Stimulated activated memory B cell treated with anti-CD40 and anti-IgM and Interleukin-4, amounts not matched to agents 10 μg/mL and 1 μg/mL and 100 μg/mL, for 72 hours (primary cell): ENCODE measurements at places on chromosomes 16 and 17.

- no peak for ATAC-seq
Observed at GRCh38 chr17:36133602-36134236, 30.1 kb downstream of the CCL4 start.

GRCh38 chr16:27495191-27495590 lies 54.5 kb downstream of the GTF3C1 start:
- no peak for ATAC-seq

DNA sequence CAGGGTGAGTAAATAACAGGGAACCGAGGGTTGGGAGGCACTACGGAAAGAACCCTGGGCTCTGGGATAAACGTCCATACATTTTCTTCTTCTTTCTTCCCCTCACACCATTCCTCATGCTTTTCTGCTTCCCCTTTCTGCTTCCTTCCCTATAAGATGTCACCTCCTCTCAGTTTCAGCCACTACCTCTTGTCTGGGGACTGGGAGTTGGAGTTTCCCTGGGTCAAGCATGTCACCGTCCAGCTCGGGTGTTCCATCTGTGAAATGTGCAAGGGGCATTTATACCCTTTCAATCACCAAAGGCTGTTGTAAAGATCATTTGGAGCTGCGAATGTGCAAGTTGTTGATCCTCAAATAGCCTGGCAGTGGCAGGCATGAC lies 17.5 kb upstream of the CCL22 start:
- peak; percentile 53 for ATAC-seq

DNA sequence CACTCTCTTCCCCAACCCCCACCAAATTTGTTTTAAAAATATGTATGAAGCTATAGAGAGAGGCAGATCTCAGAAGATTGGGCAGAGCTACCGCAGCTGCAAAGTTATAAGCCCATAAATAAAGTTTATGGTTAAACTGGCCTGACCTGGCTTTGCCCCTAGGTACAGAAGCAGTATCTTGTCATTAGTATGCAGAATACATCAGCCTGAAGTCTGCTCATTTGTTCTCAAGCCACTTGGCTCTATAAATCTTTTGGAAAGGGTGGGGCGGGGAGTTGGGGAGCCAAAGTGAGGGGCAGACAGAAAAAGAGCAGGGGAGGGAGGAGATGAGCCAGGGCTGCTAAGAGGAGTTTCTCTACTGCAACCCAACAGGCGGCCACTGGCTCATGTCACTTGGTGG lies 113.2 kb downstream of the SOX9 start:
- ATAC-seq = no peak

GRCh38 chr17:76079535-76079955 lies 563 bp downstream of the ZACN start:
- no peak for ATAC-seq

DNA sequence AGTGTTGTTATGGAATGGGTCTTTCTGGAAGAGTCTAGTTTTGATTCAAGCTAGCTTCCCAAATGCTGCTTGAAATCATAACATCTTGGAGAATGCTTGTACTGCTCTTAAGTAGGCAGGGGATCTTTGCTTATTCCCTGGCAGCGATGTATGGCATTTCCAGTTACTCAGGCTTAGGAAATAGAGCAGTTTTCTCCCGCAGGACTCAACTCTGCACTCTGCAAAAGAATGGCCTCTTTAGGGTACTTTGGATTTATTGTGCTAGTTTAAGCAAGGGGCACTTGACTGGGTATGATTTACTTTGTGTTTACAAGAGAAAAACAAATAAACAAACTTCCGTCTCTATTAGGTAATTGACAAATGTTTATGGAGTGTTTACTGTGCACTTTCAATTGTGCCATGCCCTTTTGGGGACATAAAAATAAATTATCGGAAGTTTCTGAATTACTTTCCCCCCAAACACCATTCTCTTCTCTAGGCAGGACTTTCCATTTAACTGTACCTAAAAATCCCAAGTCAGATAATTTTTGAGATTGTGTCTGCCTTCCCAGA lies 164.0 kb downstream of the MAP2K6 start:
- ATAC-seq = no peak

DNA sequence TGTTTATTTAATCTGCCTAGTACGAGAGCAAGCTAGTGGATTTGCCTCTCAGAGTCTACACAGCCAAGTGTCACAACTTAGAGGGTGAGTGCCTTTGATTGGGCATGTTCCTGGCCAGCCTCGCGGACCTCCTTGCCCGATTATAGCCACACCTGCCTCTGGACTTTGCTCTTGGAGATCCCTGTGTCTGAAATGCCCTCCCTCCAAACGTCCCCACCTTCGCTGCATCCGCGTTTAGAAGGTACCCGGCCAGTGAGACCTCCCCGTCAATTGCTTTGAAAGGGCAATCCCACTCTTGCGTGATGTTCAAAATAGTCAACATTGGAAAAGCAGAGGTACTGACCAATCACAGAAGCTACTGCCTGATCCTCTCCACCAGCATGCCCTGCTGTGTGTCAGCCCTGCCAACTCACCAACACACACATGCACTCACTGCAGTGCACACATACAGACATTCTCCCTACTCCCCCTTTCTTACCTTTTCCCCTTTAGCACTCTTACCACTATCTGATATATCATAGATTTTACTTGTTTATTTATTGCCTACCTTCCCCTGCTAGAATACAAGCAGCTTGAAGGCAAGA lies 6.5 kb upstream of the SDK2 start:
- no peak for ATAC-seq

DNA sequence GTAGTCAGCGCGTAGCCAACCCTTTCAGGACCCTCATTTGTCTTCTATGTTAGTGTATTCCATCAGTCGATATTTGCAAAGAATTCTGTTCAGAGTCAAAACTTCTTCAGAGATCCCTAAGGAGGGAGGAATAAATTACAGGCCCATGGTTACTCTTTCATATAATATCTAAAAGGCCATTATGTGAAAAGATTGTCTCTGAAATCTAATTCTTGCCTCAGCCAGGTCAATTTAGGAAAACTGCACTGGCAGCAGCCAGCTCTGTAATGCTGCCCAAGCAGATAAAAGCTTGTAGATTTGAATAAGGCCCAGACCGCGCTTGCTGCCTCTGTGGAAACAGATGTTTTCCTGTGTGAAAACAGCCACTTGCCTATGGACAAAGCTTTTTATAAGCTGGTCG lies 379.8 kb downstream of the CNTNAP4 start:
- no peak for ATAC-seq

DNA sequence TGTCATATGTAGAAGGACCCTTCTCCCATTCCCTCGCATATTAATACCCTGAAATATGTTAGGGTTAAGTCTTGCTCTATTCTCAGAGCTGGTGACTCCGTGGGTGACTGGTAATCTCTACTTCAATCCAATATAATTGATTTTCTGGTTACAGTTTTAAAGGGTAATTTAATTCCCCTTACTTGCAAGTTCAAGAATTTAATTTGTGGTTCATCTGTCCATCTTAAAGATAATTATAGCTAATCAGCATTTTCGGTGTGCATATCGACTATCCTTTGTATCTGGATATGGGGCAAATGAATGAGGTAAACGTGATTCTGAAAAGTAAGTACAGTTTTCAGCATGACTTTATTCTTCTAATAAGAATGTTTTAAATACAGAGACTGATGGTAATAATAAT lies 250.0 kb downstream of the CNTNAP4 start:
- ATAC-seq = no peak

GRCh38 chr16:50227665-50228064 lies 38.7 kb upstream of the ADCY7 start:
- ATAC-seq = no peak

GRCh38 chr16:20878682-20879147 lies 21.4 kb downstream of the DCUN1D3 start:
- peak; percentile 58 for ATAC-seq

- no peak for ATAC-seq
Observed at GRCh38 chr16:79210607-79211006, 389.9 kb downstream of the MAF start.
